ENCODE measurements at places on chromosomes 1 and 21.

DNA sequence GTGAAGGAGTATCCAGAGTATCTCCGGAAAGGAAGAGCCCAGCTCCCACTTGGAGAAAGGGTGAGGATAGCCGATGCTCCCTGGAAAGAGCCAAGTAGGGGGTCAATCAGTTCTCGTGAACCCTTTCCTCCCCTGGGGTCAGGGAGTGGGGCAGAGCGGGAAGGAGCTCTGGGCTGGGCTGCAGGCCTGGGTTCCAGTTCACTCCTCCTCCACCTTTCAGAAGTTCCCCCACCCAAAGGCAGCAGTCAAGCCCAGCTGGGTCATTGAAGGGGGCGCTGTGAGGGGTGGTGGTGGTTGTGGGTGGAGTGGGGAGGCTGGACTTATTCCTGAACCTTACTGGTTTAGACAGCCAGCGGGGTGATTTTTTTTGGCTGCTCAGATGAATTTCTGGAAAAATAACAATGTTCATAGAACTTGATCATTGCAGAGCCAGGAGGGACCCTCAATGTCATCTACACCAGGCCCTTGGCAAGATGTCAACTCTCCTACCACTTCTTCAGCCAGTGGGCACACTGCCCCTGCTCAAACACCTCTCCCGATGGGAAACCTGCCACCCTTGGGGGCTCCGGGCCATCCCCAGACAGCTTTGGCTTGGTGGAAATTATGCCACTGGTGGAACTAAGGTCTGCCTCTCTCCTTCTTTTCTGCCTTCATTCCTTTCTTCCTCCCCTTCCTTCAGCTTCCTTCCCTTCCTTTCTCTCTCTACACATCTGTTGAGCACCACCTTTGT lies 235.8 kb downstream of the TRABD2B start:
- no peak for DNase-seq

DNA sequence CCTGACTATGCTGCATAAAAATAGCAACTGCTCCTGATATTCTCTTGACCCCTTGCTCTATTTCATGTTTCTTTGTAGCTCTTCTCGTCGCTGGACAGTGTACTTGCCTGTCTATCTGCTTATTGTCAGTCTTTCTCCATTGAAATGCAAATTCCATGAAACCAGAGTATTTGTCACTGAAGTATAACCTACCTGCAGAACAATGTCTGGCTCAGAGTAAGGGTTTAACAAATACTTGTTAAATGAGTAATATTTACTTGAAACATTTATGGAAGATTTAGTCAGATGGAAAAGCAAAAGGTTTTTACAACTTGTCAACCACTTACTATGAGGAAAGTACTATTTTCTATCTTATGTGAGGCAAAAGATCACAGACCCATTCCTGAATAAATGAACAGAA lies 19.9 kb upstream of the ERICH3 start:
- DNase-seq, result no peak

GRCh38 chr1:90134175-90134955 lies 139.5 kb downstream of the ZNF326 start:
- DNase-seq, result no peak

- DNase-seq, result no peak
Measured at GRCh38 chr1:184951788-184952187, 22.5 kb downstream of the NIBAN1 start.

DNA sequence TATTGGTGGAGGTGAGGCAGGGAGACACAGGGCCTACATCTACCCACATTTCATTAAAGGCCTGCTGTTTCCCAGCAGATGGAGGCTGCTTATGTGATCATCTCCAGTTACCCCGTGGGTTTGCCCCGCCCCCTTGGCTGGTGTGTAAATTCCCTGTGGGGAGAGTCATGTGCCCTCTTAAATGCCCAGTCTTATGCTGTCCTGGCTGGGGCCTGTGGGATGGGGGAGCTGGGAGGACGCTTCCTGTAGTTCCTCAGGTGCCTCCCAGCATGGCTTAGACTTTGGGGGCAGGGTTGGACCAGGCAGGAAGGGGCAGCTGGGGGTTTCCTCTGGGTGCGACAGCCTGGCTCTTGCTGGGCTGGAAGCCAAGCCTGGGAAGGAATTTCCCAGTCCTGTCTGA lies 15.5 kb upstream of the CITED4 start:
- no peak for DNase-seq

- DNase-seq, result no peak
Measured at GRCh38 chr1:42172381-42173133, 8.0 kb upstream of the GUCA2A start.

GRCh38 chr21:26115305-26115704 lies 55.3 kb downstream of the APP start:
- DNase-seq, result no peak

DNA sequence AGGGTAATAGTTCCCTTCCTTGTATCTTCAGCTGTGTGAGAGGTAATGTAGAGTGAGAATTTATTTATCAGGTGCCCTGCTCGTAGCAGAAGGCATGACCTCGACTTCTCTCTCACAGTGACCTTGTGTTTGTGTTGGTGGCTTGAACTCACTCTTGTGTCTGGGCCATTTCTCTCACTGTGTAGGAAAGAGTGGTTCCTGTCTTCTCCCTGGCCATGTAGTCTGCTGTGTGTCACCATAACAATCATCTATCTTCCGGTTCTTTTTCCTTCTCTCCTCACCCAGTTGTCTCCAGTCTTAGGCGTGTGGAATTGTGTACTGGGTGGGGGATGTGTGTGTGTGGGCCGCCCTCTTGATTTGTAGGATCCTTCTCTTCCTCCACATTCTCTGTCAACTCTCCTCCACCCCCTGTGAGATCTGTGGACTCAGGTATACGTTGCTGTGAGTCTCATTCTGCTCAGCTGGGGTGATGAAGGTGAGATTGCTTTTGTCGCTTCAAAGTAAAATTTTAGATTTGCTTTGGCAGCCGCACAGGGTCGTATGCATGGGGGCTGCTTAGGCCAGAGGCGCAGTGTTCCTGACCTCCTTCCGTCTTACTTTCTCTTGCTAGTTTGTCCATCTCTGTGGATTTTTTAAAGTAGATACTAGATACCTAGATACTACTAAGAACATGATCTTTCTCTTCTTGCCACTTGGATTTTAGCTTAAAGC lies 31.6 kb downstream of the MAPKAPK2 start:
- no peak for DNase-seq

DNA sequence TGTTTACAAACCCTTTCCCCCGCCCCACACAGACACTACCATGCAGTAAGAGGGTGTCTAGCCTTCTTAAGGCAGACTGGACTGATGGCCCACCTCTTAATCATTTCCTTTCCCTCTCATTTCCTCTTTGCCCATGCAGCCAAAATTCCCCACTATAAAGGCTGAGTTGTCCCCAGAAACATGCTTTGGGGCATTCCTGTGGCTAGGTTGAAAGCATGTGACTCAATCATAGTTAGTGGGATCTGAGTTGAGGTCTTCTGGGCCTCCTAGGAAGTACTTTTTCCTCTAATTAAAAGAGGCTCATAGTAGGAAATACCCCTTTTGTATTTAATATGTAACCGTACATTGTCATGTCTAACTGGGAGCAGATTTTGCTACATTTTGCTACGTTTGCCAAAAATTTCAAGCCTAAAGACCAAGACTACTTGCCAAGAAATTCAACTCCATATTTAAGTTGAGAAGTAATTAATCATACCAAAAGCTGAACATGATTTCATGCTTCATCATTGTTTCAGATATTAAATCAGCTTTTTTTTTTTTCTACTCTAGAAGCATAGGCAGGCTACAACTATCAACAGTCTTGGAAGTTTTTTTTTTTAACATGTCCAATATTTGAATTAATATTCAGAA lies 174.7 kb downstream of the ADGRL4 start:
- no peak for DNase-seq

GRCh38 chr1:8474369-8474768 lies 156.5 kb downstream of the SLC45A1 start:
- DNase-seq, result no peak

GRCh38 chr21:42113926-42114409 lies 42.9 kb downstream of the UMODL1 start:
- no peak for DNase-seq

Data from stimulated activated CD4-positive, alpha-beta T cell treated with anti-CD3 and anti-CD28 coated beads, Interleukin-1b, Interleukin-23, amount 100 ng/mL, for 48 hours (primary cell).